Bronchus fibroblast of lung (primary cell): ENCODE measurements at places on chromosomes 3 and 15. TPM values are rescaled to one million over a fixed set of nuclear protein-coding genes. Genes with fewer than 3 reads are reported as not detected.

The SLC49A4 gene
- total RNA-seq: 12.5 and 12.9 TPM in 2 replicates

The ZNF385D gene
- 0.59 and 1.3 TPM in 2 replicates for total RNA-seq

The MYEF2 gene
- total RNA-seq: 7.9 and 9.1 TPM in 2 replicates

The CFAP44 gene
- 0.15 and 0.17 TPM in 2 replicates for total RNA-seq

The GABRR3 gene
- total RNA-seq: not detected in 2 replicates

The SNTN gene
- total RNA-seq: not detected in 2 replicates

The ACKR4 gene
- not detected in 2 replicates for total RNA-seq

The SLC9A9 gene
- total RNA-seq: 4.2 and 4.5 TPM in 2 replicates

The CNTN4 gene
- not detected in 2 replicates for total RNA-seq

The SERPINI2 gene
- not detected in 2 replicates for total RNA-seq

The AMT gene
- 2.5 and 2.7 TPM in 2 replicates for total RNA-seq

The SLC24A5 gene
- total RNA-seq: not detected in 2 replicates

The LSAMP gene
- 1.6 and 2.0 TPM in 2 replicates for total RNA-seq

The MAGEL2 gene
- total RNA-seq: 0.45 and 0.84 TPM in 2 replicates

The COL7A1 gene
- total RNA-seq: 22.1 and 29.3 TPM in 2 replicates

The GP5 gene
- under 0.01 TPM in 1 of 2 replicates, not detected in the other for total RNA-seq

The NME9 gene
- total RNA-seq: not detected in 2 replicates

The ACSBG1 gene
- total RNA-seq: not detected in 2 replicates

The ROPN1 gene
- total RNA-seq: not detected in 2 replicates

The C3orf52 gene
- total RNA-seq: 1.6 and 2.5 TPM in 2 replicates

The LRRC34 gene
- 4.6 and 7.1 TPM in 2 replicates for total RNA-seq

The KLF15 gene
- 3.2 and 3.3 TPM in 2 replicates for total RNA-seq

The EPHA3 gene
- 0.15 and 0.17 TPM in 2 replicates for total RNA-seq

The CPNE9 gene
- total RNA-seq: under 0.01 and 0.17 TPM in 2 replicates

The CHRNA7 gene
- not detected in 2 replicates for total RNA-seq

The ZPLD1 gene
- not detected in 2 replicates for total RNA-seq

The GOLGA8J gene
- not detected in 2 replicates for total RNA-seq

The WDR93 gene
- 0.15 TPM in 1 of 2 replicates, not detected in the other for total RNA-seq

The P2RY12 gene
- total RNA-seq: not detected in 2 replicates

The SLC35A5 gene
- total RNA-seq: 16.5 and 18.7 TPM in 2 replicates
